Keratinocyte (primary cell): ENCODE measurements at places on chromosomes 16 and 17.

- DNase-seq = no peak
These were observed 43.5 kb downstream of the PKD1 start for GRCh38 chr16:2092256-2092620.

DNA sequence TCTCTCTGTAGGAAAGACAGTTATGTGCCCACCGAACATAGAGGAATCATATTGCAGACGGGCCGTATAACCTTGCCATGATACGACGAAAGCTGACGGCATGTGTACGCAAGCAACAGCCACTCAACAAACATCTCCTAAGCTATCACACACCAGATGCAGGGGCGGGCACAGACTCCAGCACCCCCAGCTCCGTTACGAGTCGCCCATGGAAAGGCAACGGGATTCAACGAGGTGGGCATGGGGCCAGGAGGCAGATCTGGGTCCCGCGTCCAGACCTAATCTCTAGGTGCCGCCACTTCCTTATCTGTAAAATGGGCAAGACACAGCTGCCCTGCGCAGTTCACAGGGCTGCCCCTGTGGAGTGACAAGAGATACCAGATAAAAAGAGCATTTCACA, 35.6 kb downstream of the ABR start:
- DNase-seq = no peak

DNA sequence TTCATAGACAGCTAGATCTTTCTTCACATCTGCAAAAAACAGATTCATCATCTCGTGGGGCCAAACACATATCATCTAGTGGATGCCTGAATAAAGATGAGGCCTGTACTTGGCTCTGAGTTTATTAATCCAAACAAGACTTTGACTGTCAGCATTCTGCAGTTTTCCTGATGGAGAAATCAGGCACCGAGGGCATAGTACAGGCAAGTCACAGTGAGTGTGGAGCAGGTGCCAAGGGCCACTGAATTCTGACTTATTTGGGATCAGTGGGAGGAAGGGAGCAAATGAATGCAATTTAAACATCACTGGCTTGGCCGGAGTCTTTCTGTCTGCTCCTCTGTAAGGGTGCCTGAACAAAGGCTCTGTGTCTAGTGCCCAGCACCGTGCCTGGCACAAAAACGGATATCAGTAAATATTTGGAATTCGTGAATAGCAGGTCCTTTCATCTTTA, 975 bp downstream of the CFAP20 start:
- DNase-seq = no peak

GRCh38 chr16:23310217-23310616, 8.1 kb downstream of the SCNN1B start:
- no peak for DNase-seq

DNA sequence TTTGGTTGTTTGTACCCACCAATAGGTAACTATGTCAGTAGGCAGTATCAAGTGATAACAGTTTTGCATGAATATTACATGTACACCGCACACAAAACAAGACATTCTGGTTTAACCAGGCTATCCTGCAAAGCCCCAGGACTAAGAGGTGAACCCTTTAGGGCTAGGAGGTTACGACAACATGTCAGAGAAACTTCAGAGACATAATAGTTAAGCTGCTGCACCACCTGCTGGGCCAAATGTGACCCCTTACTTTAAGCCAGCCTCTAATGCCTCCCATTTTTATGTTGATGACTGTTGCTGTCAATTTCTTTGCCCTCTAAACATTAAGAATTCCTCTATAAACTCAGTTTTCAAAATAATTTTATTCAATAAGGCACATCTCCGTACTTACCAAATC, 15.4 kb downstream of the SRP68 start:
- DNase-seq = no peak

GRCh38 chr16:75458029-75458428, 6.5 kb downstream of the TMEM170A start:
- no peak for DNase-seq

- DNase-seq = no peak
These were observed 232.7 kb downstream of the SOX9 start for GRCh38 chr17:72353502-72353901.

DNA sequence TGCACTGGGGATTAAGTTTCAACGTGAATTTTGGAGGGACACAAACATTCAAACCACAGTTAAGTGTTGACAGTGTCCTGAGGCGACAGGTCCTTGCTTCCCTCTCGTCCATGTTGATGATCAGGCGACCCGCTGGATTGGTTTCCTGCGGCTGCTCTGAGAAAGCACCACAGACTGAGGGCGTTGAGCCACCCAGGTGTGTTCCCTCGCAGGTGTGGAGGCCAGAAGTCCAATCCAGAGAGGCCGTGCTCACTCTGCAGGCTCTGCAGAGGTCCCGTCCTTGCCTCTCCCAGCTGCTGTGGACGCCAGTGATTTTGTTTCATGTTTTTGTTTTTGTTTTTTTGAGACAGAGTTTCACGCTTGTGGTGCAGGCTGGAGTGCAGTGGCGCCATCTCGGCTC, 22.4 kb upstream of the CBX2 start:
- no peak for DNase-seq

- DNase-seq = no peak
These were observed 11.4 kb upstream of the ITGA3 start for GRCh38 chr17:50044483-50044882.

DNA sequence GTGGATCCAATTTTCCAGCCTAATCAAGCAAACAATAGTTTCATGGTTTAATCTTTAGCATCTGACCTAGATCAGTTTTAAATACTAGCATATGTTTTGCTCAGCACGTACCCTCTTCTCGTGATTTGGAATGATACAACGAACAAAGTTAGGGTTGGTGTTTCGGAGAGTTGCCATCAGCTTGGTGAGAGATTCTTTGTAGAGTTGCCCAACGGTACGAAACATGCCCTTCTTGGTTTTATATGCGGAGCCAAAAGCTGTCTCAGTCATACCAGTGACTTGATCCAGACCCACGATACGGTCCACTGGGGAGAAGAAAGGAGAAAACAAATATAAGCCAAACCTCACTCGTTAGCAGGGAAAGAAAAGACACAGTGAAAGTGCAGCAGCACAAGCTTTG, 85.3 kb downstream of the NDEL1 start:
- DNase-seq = no peak

- DNase-seq = no peak
These were observed 1.4 kb upstream of the RAC3 start for GRCh38 chr17:82029990-82030469.

DNA sequence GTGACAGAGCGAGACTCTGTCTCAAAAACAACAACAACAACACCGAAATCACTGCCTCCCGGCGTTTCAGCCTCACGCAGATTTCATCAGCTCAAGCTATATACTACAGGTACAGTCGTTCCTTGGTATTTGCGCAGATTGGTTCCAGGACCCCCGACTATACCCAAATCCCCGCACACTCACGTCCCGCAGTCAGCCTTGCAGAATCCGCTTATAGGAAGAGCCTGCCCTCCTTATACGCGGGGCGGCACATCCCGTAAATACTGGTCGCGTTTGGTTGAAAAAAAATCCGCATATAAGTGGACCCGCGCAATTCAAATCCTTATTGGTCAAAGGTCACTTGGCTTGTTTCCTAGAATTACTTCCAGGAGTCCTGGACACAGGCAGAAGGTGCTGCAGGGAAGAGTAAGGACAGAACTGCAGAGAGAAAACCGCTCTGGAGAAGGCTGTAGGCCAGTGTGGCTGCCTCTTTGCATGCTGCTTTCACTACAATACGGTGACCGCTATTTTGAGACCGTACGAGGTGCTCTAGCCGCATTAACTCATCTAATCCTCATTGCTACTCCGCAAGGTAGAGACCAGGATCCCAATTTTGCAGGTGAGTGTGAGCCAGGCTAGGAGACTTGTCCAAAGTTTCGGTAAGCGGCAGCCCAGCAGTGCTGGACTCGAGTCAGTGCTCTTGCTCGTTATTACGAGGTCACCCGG, 718 bp downstream of the NDUFAB1 start:
- DNase-seq = no peak

DNA sequence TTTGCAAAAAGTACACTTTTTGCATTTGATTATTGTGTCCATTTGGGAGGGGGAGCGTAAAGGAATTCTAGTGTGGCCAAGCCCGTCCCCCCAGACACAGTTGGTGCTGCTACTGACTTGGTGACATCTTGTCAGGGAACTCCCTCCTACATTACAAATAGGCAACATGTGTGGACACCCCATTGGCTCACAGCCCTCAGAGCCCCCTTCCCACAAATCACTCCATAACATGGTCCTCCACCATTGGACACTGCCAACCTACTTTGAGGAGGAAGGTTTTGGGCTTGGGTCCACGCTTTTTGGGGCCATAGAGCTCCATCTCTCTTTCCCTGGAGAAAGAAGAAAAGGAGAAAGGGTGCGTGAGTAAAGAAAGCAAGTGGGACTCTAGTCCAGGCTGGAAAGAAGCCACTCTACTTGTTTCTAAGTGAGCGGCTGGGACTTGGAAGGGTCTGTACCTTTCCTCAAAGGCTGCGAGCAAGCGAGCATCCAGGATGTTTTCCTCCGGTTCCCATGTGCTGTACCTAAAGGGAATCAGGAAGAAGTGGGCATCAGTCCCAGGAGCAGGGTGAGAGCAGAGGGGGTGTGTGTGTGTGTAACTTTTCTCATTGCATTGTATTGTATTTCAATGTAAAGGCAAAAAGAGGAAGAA, 958 bp downstream of the CBX8 start:
- no peak for DNase-seq

- no peak for DNase-seq
These were observed 82.2 kb downstream of the SPECC1 start for GRCh38 chr17:20091174-20092029.

DNA sequence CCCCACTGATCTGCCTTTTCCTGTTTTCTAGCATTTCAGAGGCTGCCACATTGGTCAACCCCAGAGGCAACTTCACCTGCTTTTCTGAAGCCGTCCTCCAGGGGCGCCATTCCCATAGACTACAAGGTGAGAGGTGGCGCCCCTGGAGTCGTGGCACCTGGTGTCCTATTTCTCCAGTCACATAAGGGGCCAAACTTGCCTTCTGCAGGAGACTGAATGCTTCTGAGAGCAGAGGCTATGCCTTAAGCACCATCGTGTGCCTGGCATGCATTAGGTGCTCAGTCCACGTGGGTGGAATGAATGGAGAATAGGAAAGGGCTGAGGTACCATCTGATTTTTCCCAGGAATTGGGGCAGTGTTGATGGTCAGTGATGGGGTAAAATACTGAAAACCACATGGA, 164.8 kb downstream of the HAPSTR1 start:
- no peak for DNase-seq

- no peak for DNase-seq
These were observed 44.1 kb upstream of the CACNG4 start for GRCh38 chr17:66920435-66920834.

DNA sequence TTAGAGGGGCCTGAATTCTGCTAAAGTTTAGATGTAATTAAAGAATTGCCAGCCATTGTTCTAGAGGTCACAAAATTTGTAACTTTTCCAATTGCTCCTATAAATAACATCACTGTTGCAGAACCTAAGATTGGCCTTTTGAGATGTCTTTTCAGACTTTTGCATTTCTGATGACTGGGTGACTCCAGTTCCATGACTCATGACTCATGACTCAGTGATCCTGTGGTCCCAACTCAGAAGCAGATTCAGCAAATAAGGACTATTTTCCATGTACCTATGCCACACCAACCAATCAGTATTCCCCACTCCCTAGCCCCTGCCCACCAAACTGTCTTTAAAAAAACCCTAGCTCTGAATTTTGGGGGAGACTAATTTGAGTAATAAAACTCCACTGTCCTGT, 740.9 kb downstream of the CDH8 start:
- DNase-seq = no peak

- no peak for DNase-seq
These were observed 23.1 kb downstream of the GABARAPL2 start for GRCh38 chr16:75589306-75589705.

DNA sequence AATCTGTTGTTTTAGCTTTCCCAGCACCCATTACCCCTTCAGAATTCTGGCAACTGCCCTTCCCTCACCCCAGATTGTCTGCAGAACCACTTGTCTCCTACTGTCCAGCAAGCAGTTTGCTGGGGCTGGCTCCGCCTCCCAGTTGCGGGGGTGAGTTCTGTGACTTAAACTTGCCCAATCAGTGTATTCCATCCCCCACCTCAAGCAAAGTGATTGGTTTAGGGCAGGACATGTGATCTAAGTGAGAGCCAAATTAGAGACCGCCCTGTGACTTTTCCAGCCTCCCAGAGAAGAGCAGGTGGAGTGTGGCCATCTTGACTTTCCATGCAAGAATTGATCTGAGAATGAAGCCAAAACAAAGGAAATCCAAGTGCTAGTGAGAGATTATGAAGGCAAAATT, 22.7 kb upstream of the SRCIN1 start:
- no peak for DNase-seq

- no peak for DNase-seq
These were observed 29.3 kb upstream of the STH start for GRCh38 chr17:45969726-45970125.

- no peak for DNase-seq
These were observed 4.6 kb upstream of the PLK1 start for GRCh38 chr16:23673971-23674614.

- DNase-seq = no peak
These were observed 155.5 kb downstream of the PMP22 start for GRCh38 chr17:15109608-15110007.

DNA sequence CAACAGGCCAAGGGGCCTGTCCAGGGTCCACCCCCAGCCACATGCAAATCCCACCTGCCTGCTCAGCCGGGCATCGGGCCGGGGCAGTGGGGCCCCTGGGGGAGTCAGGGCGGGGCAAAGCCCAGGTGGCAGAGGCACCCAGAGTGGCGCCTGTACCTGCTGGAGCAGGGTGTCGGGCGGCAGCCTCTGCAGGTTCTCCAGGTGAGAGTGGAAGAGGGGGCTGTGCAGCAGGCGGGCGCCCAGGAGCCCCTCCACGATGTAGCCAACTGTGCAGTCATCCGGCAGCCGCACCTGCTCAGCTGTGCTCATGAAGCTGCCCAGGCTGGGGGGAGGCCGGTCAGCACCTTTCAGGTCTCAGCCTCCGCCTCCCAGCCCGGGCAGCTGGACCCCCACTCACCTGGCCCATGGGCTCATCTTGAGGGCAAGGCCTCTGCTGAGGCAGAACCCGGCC, 2.1 kb downstream of the RFNG start:
- no peak for DNase-seq

DNA sequence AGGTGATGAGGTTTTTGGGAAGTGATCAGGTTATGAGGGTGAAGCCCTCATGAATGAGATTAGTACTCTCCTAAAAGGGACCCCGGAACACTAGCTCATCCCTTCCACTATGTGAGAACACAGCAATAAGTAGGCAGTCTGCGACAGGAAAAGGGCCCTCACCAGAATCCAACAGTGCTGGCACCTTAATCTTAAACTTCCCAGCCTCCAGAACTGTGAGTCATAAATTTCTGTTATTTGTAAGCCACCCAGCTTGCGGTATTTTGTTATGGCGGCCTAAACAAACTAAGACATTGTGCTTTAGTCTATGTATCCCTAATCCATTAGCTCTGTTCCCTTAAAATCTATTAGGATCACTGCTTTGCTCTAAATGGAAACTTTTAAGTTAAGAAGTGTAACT, 8.5 kb downstream of the SLFN12 start:
- DNase-seq = no peak

GRCh38 chr16:57279780-57280638, 4.5 kb downstream of the PLLP start:
- DNase-seq = no peak

DNA sequence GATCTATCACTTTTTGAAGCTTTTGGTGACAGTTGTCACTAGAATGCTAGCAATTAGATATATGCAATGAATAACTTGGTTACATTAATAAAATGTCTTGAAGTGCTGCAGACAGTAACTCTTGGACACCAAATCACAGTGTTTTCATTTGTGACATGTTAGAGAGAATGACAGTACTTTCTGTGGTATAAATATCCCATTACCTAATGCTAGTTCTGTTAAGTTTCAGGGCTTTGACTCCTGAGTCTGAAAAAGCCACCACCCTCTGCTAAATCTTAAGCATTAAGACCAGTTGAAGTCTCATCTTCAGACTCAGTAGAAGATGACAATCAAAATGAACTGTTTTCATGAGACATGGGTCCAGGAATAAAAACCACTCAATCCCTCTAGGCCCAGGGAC, 10.6 kb upstream of the CPHXL2 start:
- no peak for DNase-seq
